ENCODE measurements at places on chromosomes 4 and X.

DNA sequence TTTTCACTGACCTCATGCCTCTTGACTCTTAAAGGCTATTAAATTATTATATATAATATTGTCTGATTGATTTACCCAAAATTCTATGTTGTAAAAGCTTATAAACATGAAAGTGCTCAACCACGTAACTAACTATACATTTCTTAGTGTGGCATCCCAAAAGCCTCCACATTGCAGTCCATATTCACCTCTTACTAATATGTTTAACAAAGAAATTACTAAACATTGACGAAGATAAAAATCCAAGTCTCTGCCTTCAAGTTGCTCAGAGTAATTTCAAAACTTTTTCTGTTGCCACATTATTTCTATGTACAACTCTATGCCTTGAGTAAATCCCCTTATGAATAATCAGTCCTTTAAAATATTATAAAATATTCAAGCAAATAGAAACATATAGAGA is 14.4 kb downstream of the DDIT4L start:
- DNase-seq: no peak

- no peak for DNase-seq
Observed at GRCh38 chrX:149462849-149463248, 42.3 kb downstream of the IDS start.

DNA sequence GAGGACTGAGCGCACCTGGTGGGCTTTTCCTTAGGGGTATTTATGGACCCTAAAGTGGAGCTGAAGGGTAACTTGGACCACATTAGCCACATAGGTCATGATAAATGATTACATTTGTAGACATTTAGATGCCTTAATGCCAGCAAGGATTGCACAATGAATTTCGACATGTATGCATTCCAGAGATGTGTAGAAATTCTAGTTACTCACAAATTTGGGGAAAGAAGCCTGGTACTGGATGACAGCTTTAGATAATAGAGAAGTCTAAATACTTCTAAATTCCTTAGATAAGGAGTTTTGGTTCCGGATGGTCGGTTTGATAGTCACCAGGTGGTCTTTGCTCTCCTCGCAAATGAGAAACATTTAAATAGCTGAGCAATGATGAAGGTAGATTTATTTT is 609.5 kb upstream of the PRKX start:
- no peak for DNase-seq

DNA sequence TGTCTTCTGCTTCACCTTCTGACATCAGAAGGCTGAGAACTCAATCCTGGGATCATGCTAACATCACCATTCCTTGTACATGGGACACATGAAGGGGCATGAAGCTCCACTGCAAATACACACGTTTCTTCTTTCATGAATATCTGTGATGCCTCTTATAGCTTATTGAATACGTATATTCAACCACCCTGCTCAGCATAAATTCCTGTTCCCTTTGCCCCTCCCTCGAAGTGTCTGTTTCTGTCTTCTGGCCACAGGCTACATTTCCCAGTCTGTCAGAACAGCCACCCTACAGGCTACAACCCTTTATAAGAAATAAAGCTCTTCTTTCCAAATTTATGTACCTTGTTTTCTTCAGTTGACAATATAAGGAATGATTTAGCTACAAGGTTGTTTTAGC is 201.3 kb upstream of the STS start:
- no peak for DNase-seq

- no peak for DNase-seq
Observed at GRCh38 chr4:87505862-87506261, 23.3 kb downstream of the SPARCL1 start.

Data from right lobe of liver (tissue), 6 donors.